Activated CD8-positive, alpha-beta memory T cell treated with anti-CD3 and anti-CD28 coated beads, Interleukin-2, amount 10 ng/mL, durations not matched to agents 7 days and 5 days (primary cell): ENCODE measurements at places on chromosomes 12 and 14. TPM values are rescaled to one million over a fixed set of nuclear protein-coding genes. Genes with fewer than 3 reads are reported as not detected.

The HSPB8 gene
- not detected for total RNA-seq

The RIN3 gene
- 122 TPM for total RNA-seq

The KCNH3 gene
- 1.1 TPM for total RNA-seq

The PLEKHD1 gene
- total RNA-seq, result 0.05 TPM

The NPAS3 gene
- total RNA-seq, result not detected

The ACOT4 gene
- 2.1 TPM for total RNA-seq

The ABHD12B gene
- total RNA-seq, result not detected

The PMEL gene
- 0.23 TPM for total RNA-seq

The BHLHE41 gene
- not detected for total RNA-seq

The RASSF9 gene
- not detected for total RNA-seq

The GALNT8 gene
- total RNA-seq, result 0.85 TPM

The ANKRD33 gene
- not detected for total RNA-seq

The PLEKHG7 gene
- total RNA-seq, result not detected

The RTL1 gene
- total RNA-seq, result not detected

The HOXC10 gene
- not detected for total RNA-seq

The CATSPERB gene
- total RNA-seq, result 0.29 TPM

The ANO2 gene
- not detected for total RNA-seq

The DPF3 gene
- 12.2 TPM for total RNA-seq

The TMCC3 gene
- 0.29 TPM for total RNA-seq

The SLCO1B1 gene
- total RNA-seq, result not detected

The CCNT1 gene
- total RNA-seq, result 66.8 TPM

The GPD1 gene
- total RNA-seq, result 0.30 TPM

The CLEC1B gene
- not detected for total RNA-seq

The ANKRD13A gene
- total RNA-seq, result 68.6 TPM

The TBC1D30 gene
- total RNA-seq, result 0.26 TPM

The SDS gene
- not detected for total RNA-seq

The LMO3 gene
- total RNA-seq, result not detected

The GPRC5A gene
- total RNA-seq, result not detected

The ASIC1 gene
- 28.3 TPM for total RNA-seq

The LPAR5 gene
- total RNA-seq, result 18.5 TPM

The TMEM229B gene
- total RNA-seq, result 7.0 TPM

The BCL11B gene
- 53.0 TPM for total RNA-seq

The C3AR1 gene
- 9.3 TPM for total RNA-seq

The RDH12 gene
- total RNA-seq, result not detected

The TEX52 gene
- total RNA-seq, result 0.67 TPM

The TRIM9 gene
- total RNA-seq, result 0.79 TPM

The DNAH10 gene
- 0.05 TPM for total RNA-seq

The RNU4-1 gene
- 780 TPM for total RNA-seq

The TRIAP1 gene
- total RNA-seq, result 26.8 TPM

The PRKAG1 gene
- total RNA-seq, result 58.9 TPM

The SLC16A7 gene
- total RNA-seq, result 14.5 TPM

The ARMH4 gene
- not detected for total RNA-seq

The RESF1 gene
- 110 TPM for total RNA-seq

The SIX4 gene
- total RNA-seq, result 3.9 TPM

The MDM1 gene
- 22.2 TPM for total RNA-seq

The SDR9C7 gene
- total RNA-seq, result not detected

The LALBA gene
- total RNA-seq, result not detected

The PRIM1 gene
- total RNA-seq, result 62.9 TPM

The CLEC14A gene
- total RNA-seq, result not detected

The IFNG gene
- 117 TPM for total RNA-seq

The PSMB11 gene
- not detected for total RNA-seq

The PTGER2 gene
- 117 TPM for total RNA-seq

The TSHR gene
- total RNA-seq, result not detected

The SCN8A gene
- total RNA-seq, result 1.3 TPM

The EPYC gene
- total RNA-seq, result not detected

The CACNB3 gene
- 11.0 TPM for total RNA-seq

The C12orf56 gene
- total RNA-seq, result not detected
